H7 (cell line): ENCODE measurements at places on chromosomes 2 and 18.

- no peak for DNase-seq
Measured at GRCh38 chr2:203948733-203949132, 12.2 kb downstream of the ICOS start.

DNA sequence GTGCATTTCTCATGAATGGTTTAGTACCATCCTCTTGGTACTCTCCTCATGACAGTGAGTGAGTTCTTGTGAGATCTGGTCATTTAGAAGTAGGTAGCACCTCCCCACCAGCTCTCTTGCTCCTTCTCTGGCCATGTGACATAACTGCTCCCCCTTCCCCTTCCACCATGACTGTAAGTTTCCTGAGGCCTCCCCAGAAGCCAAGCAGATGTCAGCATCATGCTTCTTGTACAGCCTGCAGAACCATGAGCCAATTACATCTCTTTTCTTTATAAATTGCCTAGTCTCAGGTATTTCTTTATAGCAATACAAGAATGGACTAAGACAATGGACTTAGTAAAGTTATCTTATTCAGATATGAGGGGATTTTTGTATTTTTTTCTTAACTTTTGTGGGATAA lies 43.0 kb downstream of the FTCDNL1 start:
- DNase-seq, result no peak

DNA sequence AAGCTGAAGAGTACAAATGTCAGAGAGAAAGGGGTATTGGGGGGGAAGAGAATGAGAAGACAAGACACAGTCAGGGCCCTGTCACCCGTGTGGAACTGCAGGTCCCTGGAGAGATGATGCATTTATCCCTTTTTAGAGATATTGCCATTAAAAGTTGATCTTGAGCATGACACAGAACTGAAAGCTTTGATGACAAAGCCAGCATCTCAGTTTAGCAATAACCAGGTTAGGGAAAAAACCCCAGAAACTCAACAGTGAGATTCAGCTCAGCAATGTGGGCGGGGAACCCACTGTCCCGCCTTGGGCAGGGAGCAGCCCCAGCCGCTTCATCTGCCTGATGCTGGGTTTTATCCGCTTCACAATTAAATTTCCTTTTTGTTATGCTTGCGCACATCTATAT lies 181.1 kb downstream of the NEDD4L start:
- DNase-seq, result no peak

- DNase-seq, result no peak
Measured at GRCh38 chr18:24018299-24018886, 3.8 kb downstream of the TTC39C start.

DNA sequence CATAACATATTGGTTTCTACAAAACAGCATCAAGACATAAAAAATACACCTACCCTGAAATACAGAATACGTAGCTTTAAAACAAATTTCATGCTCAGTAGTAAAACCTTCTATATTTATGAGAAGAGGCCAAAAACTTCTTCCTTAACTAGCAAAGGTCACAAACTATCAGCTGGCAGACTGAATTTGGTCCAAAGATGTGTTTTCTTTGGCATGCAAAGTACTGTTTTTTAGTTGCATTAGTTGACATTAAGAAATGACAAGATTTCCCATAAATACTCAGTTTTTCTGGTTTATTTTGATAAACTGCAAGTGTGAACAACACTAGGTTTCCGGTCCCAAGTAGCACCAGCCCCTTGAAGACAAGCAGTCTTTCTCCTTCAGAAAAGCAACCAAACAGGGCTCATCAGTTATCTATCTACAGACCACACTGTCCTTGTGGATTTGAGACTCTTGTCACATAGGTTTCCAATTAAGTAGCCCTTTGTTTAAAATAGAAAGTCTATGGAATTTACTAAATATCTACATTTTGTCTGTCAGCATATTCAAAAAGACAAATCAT lies 35.6 kb downstream of the SLC25A12 start:
- DNase-seq, result no peak
